ENCODE measurements at places on chromosomes 5 and 9.

- DNase-seq = no peak
These were observed 4.4 kb downstream of the LCN9 start for GRCh38 chr9:135667463-135668001.

- no peak for DNase-seq
These were observed 15.3 kb upstream of the FAM120A start for GRCh38 chr9:93436218-93436617.

DNA sequence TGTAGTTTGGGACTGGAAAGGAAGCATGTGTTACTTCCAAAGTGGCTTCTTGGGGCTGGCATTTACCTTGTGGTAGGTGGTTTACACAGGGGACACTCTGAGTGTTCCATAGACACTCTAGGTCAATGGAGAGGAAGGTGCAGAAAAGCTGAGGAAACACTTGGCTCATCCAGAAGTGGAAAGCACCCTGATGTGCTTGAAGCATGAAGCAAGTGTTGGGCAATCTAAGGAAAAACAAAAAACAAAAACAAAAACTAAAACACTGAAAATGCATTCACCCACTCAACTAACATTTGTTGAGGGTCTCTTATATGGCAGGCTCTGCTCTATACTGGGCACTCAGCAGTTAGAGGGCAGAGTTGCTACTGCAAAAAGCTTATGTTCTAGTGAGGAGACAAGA lies 2.9 kb upstream of the ERAP2 start:
- no peak for DNase-seq

- no peak for DNase-seq
These were observed 92.6 kb downstream of the LIFR start for GRCh38 chr5:38463634-38464521.

GRCh38 chr9:77420641-77421040 lies 227.5 kb downstream of the GNA14 start:
- no peak for DNase-seq

DNA sequence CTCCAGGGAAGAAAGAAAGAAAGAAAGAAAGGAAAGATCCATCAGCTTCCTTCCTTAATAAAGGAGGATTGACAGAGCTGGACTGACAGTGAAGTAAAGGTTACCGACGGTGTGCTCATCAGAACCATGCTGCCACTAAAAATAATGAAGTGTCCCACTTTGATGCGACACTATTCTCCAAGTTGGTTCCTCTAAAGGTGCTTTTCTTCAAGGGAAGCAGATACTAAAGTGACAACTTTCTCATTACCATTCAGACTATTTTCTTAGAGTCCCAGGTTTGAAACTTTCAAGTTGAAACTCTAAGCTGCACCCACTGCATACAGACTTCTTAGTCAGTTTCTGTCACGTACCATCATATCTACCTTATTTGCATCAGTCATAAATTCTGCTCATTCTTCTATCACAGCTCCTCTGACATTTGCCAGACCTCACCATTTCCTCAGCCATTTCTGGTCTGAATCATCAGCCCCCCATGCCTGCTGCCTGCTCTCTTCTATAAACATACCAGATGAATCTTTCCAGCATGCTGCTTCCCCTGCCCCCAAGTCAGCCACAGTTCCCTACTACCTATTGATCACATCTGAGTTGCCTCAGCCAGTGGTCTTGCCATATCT lies 177.6 kb downstream of the DEPDC1B start:
- DNase-seq = no peak

DNA sequence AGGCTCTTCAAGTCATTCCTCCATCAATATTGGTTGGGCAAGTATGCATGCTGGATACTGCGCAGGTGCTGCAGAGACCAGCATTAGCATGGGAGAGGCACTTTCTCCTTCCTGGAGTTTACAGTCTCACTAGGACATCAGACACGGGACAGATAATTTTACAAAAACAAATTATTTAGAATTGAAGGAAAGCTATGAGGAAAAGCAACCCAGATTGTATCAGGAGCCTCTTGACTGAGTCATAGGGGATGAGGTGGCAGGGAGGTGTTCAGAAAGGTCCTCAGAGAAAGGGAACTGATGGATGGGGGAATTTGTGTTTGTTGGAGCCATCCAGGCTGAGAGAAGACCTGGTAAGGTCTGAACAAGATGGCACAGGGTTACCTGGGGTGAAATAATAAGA lies 24.5 kb upstream of the RAB14 start:
- no peak for DNase-seq
